ENCODE measurements at places on chromosomes 3 and 15.

DNA sequence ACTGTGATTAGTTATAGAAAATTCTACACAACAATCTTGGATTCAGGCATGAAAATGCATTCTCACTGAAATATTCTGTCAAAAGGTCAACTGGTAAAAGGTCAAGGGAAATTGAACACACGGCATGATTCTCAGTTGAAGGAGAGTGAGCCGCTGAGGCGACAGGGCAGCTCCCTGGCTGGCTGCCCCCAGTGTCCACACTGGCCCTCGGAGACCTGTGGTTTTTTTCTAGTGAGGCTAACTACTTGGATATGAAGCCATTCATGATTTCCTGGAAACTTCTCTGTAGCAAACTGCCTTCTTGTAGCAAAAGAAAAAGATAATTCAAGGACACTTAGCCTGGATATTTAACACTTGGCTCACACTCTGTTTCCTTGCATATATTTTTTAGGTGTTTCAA, 37.2 kb downstream of the AADACL2 start:
- DNase-seq: peak; percentile 81

- DNase-seq: no peak
Observed at GRCh38 chr3:66856533-66856932, 141.6 kb upstream of the KBTBD8 start.

GRCh38 chr3:115523458-115523857, 99.9 kb upstream of the GAP43 start:
- DNase-seq: no peak

DNA sequence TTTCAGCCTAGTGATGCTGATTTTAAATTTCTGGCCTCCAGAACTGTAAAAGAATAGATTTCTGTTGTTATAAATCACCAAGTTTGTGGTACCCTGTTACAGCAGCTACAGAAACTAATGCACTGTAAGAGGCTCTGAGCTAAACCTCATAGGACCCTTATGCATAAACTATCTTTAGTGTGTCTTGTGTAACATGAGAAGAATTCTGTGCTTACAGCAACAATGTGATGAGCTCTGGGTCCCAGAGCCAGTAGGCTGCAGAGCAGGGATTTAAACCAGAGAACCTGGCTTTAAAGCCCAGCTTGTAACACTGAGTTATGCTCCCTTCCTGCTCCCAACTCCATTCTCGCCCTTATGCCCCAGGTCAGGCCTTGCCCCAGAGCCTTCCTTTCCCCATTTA, 113.1 kb downstream of the THSD4 start:
- no peak for DNase-seq

DNA sequence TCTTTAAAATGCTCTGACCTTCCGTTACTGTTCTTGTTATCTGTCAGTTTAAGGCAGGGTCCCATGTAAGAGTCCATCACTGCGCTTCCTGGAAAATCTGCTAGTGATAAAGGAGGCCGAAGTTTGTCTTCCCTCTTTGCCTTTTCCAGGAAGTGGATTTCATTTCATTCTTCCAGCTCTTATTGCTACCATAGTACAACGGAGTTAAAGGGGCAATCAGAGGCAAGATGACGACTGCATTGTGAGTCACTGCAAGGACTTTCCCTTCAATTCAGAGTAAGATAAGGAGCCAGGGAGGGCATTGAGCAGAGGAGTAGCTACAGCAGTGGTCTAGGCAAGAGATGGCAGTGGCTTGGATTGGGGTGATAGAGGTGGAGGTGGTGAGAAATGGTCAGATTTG, 17.2 kb upstream of the DET1 start:
- DNase-seq: no peak
